ENCODE measurements at places on chromosomes 11 and 22. TPM values are rescaled to one million over a fixed set of nuclear protein-coding genes. Genes with fewer than 3 reads are reported as not detected.

DNA sequence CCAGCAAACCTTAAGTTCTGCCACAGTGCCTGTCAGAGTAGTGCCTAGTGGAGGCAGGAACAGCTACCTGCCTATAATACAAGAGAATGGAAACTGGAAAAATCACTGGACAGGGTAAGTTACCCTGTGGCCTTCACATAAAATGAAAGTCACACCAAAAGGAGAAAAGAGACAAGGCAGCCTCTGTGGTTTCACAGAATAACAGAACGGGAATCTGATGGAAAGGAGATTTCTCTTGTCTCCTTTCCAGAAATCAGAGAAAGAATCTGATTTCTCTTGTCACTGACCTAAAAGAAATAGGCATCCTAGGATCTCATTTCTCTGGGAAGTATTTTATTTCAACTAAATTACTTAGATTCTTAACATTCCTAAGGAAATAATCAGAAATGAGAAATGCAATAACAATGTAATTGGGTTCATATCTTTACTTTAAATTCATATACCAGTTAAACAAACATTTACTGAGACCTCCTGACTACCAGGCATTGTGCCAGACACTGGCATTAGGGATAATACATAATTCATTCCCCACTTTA lies 41.6 kb downstream of the PRCP start:
- DNase-seq, result no peak

DNA sequence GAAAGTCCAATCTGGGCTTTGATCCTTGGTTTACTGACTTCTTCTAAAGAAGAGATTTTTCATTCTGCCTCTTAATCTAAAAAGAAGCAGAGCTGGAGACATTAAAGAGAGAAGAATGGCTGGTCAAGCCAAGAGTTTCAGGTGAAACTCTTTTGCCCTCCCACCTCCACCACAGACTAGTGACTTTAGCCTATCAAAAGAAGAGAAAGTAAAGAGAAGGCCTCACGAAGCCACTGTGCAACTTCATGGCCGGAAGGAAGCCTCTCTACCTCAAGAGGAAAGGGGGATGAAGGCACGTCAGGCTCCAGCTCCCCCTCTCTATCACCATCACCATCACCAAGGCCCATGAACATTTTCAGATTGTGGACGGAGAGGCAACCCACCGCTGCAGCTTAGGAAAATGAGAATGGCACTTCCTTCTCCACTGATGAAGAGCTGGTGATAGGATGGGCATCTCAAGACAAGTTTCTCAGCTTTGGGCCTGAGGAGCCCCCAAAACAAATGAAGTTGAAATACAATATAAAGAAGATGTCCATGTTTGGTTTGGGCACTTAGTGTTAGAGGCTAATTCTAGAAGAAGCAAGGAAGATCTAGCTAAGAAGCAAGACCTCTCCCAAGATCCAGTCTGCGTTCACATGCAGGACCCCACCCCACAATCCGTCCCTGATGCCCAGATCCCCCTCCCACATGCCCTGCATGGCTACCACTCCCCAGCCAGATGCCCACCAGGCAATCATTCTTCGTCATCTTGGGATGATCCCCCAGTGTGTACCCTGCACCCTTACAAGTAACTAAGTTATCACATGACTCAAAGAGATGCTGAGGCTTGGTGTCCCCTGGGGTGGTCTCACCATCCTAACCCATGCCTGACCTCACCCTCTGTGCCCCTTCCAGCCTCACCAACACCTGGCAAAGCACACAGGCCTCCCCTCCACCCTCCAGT lies 52.6 kb downstream of the IGSF9B start:
- no peak for DNase-seq

GRCh38 chr22:46857142-46857884 lies 94.9 kb downstream of the TBC1D22A start:
- DNase-seq, result no peak

DNA sequence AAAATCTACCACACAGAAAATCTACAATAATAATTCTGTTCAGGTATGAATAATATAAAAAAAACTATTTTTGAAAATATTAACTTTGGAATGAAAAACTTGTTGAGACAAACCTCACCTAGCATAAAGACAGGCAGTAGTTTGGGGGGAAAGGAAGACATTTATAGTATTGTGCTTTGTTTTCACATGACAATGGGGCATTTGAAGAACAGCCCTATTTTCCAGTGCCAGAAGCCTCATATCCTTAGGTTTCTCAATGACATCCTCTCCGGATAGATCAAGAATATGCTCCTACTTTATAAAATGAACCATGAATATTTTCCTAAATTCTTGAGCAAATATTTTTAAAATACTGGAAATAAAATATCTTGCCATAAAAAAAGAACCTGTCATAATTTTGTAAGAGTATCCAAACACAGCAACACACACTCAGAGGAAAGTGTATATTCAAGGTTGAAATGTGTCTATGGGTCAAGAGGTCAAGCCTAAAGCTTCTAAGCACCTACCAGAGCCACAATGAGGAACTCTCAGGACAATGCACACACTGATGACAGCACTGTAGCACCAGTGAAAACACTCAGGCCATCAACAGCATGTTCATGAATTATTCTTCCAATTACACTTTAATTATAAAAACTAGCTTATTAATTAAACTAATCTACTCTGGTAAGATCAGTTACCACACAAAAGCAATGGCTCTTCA lies 68.7 kb downstream of the MRTFA start:
- no peak for DNase-seq

GRCh38 chr11:65479184-65480145 lies 19.4 kb upstream of the MALAT1 start:
- DNase-seq, result peak; percentile 76

DNA sequence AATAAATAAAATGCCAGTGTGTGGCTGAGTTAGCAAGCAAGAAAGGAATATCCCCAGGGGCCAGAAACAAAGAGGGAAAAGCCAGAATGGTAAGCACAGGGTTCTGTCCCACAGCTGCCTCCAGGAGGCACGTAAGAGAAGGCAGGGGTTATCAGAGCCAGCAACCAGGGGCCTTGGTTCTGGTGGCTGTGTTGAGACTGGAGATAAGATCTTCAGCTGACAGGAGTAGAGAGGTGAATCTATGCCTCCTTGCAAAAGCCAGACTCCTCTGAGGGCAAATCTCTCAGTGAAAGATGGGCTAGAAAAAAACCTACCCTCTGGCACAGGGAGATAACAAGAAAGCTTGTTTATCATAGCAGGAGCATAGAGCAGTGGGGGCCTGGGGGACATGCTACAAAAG lies 29.8 kb upstream of the NFAM1 start:
- no peak for DNase-seq

- no peak for DNase-seq
Measured at GRCh38 chr22:19871023-19871844, 16.6 kb upstream of the GNB1L start.

GRCh38 chr11:65404210-65404609 lies 17.8 kb downstream of the FRMD8 start:
- no peak for DNase-seq

DNA sequence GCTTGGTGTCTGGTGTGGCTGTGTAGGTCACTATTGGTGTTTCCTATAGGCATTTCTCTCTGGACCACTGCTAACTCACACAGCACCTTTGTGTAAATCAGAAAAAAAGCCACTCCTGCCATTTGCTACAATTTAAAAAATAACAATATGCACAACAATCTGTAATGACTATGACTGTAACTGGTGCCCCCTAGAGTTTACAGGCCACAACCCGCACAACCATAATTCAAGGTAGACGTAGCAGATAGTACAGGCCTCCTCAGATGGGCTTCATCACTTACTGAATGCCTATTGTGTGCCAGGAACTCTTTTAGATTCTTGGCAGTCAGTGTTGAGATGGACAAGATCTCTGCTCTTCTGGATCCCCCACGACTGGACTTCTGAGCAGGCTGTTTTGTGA lies 47.7 kb downstream of the SYT9 start:
- DNase-seq, result no peak

- DNase-seq, result no peak
Measured at GRCh38 chr11:46514370-46514769, 79.5 kb downstream of the AMBRA1 start.

- DNase-seq, result peak; percentile 79
Measured at GRCh38 chr11:44760917-44761550, 34.3 kb downstream of the TSPAN18 start.

DNA sequence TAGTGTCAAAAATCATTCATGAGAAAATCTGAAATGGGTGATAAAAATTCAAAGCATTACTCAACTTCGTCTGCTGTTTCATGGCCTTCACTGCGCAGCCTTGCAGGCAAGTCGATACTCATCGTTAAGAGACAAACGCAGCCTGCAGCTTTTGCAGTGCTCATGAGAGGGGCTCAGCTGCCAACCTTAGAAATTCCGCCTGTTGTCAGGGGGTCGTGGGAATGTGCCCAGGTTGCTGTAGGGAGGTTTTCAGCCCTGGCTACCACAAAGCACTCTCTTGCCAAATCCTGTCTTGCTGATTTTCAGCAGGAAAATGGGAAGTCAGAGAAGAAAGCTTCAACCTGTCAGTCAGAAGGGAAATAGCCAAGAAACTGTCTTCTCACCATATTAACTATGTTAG lies 25.4 kb upstream of the GRAMD1B start:
- DNase-seq, result no peak

DNA sequence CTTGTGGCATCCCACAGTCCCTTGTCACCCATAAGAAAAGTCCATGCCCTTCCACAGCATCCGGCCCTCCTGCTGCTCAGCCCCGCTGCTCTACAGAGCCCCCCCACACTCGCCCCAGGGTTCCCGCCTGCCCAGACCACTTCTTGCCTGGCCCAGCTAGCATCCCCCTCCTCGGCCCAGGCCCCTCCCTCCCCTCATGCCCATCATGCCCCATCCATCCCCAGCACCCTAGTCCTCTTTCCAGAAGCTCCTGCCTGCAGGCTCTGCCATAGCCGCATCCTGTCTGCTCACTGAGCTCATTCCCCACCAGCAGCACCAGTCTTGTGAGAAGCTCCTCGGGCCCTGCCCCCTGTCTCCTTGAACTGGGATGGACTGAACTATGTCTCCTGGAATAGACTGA lies 54.4 kb downstream of the LINC01488 start:
- DNase-seq, result no peak

DNA sequence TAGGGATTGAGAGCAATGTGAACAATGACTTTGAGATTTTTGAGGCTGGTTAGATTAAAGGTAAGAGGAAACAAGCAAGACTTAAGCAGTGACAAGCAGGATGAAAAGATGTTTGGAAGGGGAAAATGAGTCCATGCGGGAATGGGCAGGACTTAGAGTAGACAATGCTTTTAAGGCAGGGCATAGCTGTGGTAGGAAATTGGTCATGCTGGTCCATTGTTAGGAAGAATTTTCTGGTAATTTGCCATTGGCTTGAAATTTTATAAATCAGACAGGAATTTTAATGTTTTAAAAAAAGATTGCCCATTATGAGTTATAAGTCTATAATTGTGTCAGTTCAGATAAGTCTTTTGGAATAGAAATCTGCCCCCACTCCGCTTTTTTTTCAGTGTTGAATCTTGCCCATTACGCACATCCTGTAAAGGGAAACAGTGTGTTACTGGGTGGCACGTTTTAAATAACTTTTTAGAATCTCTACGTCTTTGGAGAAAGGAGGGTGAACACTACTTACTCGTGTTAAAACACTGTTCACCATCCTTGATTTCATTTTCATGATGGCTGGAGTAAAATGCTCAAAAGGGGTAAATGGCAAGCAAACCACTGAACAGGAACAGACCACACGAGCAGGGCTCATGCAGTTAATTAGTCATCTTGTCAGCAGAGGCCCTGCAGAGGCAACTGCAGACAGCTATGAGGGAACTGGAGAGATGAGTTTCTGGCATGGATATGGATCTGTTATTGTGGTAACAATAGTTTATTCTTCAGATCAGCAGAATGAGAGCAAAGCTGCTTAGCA lies 25.0 kb downstream of the SWAP70 start:
- no peak for DNase-seq

- no peak for DNase-seq
Measured at GRCh38 chr11:45660729-45661438, 4.5 kb downstream of the CHST1 start.

DNA sequence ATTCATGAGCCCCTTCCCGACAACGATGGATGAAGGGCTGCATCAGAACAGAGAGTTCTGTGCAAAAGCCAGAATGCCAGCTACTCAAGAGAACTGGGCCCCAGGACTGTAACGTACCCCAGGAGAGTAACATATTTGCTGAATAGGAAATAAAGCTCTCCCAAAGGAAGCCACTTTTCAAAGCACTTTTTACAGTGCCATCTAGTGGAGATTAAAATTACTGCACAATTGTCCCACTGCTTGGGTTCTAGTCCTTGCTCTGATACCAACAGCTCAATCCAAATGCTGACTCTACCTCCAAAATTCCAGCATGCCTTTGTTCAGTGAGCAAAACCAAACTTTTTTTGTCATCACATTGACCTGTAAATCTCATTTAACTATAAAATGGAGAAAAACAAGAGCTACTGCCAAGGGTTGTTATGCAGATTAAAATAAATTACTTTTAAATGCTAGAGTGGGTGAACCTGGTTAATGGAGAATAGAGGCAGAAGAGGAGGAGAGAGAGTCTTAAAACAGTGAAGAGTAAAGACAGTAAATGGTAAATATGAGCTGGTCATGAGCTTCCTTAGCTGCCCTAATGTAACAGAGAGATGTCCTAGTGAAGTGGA lies 87.6 kb upstream of the FSHB start:
- peak; percentile 24 for DNase-seq

DNA sequence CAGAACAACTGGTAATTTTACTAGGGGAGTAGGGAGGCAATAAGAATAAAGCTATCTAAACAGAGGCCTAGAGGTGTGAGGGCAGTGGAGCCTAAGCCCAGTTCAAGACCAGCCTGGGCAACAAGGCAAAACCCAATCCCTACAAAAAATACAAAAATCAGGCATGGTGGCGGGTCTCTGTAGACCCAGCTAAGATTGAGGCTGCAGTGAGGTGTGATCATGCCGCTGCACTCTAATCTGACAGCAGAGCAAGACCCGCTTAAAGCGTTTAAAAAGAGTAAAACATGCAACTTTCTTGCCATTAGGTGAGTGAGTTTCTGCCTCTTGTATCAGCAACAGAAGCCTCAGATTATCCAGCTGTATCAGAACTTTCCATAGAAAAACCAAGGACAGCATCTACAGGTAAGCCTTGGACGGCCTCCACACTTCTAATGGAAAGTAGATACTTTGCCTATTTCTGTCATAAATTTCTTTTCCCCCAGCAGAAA lies 12.1 kb downstream of the TAF1D start:
- no peak for DNase-seq

GRCh38 chr11:120952461-120953434 lies 71.2 kb upstream of the TBCEL start:
- peak; percentile 90 for DNase-seq

Gene MS4A4E
- total RNA-seq, result not detected

Gene OR2AT4
- not detected for total RNA-seq

Gene WNT7B
- total RNA-seq, result 0.09 TPM

Gene TYR
- not detected for total RNA-seq

Gene TXNRD2
- total RNA-seq, result 25.5 TPM

Gene ACRV1
- total RNA-seq, result not detected
